SJCRH30 (cell line): ENCODE measurements at places on chromosomes 12 and 14. TPM values are rescaled to one million over a fixed set of nuclear protein-coding genes. Genes with fewer than 3 reads are reported as not detected.

The PPP1R36 gene
- total RNA-seq = 0.24 and 0.56 TPM in 2 replicates

DNA sequence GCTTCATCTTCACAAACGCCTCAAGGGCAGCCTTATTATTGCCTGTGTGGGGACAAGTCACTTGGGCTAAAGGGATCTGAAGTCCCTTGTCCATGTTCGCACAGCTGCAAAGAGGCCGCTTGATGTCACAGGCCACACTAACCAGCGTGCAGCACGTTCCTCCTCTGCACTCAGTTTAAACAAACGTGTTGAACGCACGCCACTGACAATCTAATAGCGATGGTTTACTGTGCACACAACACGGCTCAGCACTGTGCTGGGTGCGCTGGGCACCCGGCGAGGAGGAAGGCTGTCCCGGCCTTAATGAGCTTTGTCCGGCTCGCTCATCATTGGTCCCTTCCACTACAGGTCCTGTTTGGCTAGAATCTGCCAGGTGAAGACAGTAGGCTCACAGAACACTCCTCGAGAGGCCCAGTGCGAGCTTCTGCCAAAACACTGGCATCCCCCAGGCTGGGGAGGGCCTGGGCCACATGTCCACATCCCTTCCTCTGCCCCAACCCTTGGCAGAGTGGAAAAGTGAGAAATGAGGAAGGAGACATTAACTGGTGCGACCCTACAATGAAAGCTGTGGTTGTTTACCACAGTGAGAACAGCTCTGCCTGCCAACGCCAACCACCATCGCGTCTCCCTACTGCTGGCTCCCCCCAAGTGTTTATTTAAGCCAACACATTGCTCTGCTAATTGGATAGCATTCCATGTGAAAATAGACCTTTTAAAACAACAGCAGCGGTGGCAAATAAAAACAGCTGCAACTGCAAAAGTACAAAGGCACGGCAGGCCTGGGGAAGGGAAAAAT, 113.2 kb downstream of the RBM19 start:
- DNase-seq = peak; percentile 34
- H3K4me3 ChIP-seq = no peak overlapping the region
- peak overlapping the region; percentile 8; the same call in 1 of the 2 replicates for H3K27ac ChIP-seq
- peaks cover 36% of the 10 kb centered on the region for H3K4me1 ChIP-seq
- H3K27me3 ChIP-seq = no peaks in the 10 kb centered on the region
- no peaks in the 10 kb centered on the region; the same call in 1 of the 2 replicates for H3K36me3 ChIP-seq

DNA sequence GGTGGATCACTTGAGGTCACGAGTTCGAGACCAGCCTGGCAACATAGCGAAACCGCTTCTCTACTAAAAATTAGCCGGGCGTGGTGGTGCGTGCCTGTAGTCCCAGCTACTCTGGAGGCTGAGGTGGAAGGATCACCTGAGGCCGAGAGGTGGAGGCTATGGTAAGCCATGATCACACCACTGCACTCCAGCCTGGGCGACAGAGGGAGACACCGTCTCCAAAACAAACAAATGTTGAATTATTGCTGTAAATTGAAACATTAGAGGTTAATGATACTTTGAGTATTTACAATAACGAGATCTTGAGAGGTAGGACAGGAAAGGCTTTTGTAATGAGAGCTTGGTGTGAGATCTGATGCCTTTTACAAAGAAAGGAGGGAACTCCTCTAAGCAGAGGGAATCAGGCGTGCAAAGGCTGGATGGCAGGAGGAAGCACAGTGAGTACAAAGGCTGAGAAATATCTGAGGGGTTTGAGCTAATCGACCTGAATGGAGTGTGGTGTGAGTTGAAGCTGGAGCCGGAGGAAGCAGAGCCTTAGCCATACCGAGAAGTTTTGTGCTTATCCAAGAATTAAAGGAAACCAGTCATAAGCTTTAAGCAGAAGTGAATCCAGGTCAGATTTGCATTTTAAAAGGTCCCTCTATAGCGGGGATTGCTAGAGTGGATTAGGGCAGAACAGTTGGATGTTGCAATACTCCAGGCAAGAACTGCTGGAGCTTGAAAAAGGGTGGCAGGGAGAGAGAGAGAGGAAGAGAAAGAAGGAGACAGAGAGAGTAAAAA, 1.1 kb downstream of the RHNO1 start:
- peak overlapping the region; percentile 99 for H3K27ac ChIP-seq
- DNase-seq = no peak
- peak overlapping the region; percentile 97 for H3K4me3 ChIP-seq

The FSCB gene
- total RNA-seq = not detected in 2 replicates

DNA sequence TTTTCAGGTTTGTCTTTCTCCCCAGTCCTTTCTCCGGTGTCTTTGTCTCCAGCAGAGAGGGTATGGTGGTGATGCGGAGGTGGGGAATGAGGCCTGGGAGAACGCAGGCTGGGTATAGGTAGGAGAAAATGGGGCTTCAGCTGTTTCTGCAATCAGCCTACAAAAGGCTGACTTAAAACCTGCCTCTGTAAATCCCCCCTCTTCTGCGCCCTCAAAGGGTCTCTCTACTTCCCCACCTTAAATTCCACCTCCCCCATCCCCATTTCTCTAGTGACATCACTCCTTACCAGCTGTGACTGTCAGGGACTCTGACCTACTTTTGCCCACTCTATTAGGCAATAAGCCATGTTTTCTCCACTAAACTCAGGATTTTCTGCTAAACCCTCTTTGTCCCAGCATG, 8.1 kb upstream of the RIMKLB start:
- peak; percentile 23 for DNase-seq
- no peaks in the 10 kb centered on the region for H3K36me3 ChIP-seq
- H3K4me1 ChIP-seq = peaks cover 37% of the 10 kb centered on the region
- no peak overlapping the region for H3K4me3 ChIP-seq

GRCh38 chr14:96051642-96052540, 12.7 kb downstream of the C14orf132 start:
- no peak overlapping the region for H3K27ac ChIP-seq
- H3K4me3 ChIP-seq = no peak overlapping the region
- no peaks in the 10 kb centered on the region for H3K36me3 ChIP-seq
